ENCODE measurements at places on chromosomes 12 and 14.
A peak's percentile ranks its signal among the peaks of the same experiment; 100 is the strongest.

- peaks cover 15% of the 10 kb centered on the region for H3K4me1 ChIP-seq
- no peak for DNase-seq
- H3K36me3 ChIP-seq = peaks cover 75% of the 10 kb centered on the region
- H3K27me3 ChIP-seq = no peaks in the 10 kb centered on the region
- no peak overlapping the region for H3K4me3 ChIP-seq
These were observed 28.5 kb downstream of the KLC1 start for GRCh38 chr14:103657471-103657870.

- no peaks in the 10 kb centered on the region for H3K27me3 ChIP-seq
- H3K27ac ChIP-seq = no peak overlapping the region
- peaks cover 2% of the 10 kb centered on the region for H3K4me1 ChIP-seq
- H3K36me3 ChIP-seq = peaks cover 4% of the 10 kb centered on the region
These were observed 402.4 kb upstream of the RGS6 start for GRCh38 chr14:71529848-71530247.

DNA sequence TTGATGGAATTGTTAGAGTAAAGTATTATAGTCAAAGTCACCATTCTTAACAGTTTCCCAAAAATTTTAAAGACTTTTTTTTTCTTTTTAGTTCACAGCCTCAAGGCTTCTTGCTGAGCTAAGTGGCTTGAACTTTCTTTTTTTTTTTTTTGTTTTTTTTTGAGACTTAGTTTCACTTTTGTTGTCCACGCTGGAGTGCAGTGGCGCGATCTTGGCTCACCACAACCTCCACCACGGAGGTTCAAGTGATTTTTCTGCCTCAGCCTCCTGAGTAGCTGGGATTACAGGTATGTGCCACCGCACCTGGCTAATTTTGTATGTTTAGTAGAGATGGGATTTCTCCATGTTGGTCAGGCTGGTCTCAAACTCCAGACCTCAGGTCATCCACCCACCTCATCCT, 92.8 kb downstream of the SETD3 start:
- DNase-seq = no peak
- no peaks in the 10 kb centered on the region for H3K36me3 ChIP-seq
- H3K27ac ChIP-seq = no peak overlapping the region
- H3K4me1 ChIP-seq = peaks cover 10% of the 10 kb centered on the region
- no peak overlapping the region for H3K4me3 ChIP-seq
- peaks cover 23% of the 10 kb centered on the region for H3K27me3 ChIP-seq

DNA sequence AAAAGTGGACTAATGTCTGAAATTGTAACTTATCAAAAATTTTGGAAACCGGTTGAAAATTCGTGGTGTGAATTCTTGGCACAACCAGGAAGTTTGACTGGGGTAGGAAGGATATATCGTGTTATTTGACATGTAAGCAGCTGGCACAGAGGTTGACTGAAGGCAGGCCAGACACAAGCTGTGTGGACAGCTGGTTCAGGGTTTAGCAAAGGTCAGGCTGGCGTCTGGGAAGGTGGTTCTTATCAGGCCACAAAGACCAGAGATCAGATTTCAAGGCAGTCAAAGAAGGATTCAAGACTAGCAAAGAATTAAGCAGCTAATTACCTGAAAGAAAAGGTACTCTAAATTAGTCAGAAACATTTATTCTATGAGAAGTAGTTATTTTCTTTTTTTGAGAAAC, 450.2 kb upstream of the MDGA2 start:
- H3K27me3 ChIP-seq = no peaks in the 10 kb centered on the region
- H3K36me3 ChIP-seq = no peaks in the 10 kb centered on the region

GRCh38 chr12:104669089-104669721, 212.5 kb downstream of the CHST11 start:
- H3K27ac ChIP-seq = no peak overlapping the region
- peak; percentile 81 for DNase-seq
- peaks cover 27% of the 10 kb centered on the region for H3K4me1 ChIP-seq
- H3K36me3 ChIP-seq = no peaks in the 10 kb centered on the region
- no peak overlapping the region for H3K4me3 ChIP-seq

DNA sequence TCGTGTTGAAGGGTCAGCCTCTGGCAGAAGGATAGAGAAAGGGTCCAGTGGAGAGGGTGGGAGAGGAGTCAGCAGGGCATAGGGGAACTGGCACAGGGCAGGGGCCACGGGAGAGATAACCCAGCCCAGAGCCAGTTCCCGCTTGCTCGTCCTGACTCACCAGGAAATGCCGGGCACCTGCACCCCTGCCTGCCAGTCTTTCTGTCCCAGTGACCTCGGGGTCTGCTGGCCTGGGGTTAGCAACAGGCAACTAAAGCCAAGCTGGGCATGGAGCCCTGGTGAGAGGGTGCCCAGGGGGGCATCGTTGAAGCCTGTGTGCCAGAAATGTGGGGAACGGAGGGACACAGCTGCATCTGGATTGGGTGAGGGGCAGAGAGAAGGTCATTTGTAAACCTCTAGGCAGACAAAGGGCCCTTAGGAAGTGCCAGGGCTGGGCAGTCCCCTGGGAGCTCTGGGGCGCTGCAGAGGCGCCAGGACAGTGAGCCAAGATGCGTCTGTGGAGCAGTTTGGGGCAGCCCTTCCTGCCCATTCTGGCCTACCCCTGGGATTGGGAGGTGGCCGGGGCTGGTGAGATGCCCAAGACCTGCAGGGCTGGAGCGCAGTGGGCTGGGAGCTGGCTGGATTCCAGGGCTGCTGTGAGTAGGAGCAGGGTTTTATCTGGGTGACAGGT, 5.5 kb downstream of the TNFAIP2 start:
- no peaks in the 10 kb centered on the region for H3K27me3 ChIP-seq
- H3K36me3 ChIP-seq = peaks cover 63% of the 10 kb centered on the region
- peaks cover 96% of the 10 kb centered on the region for H3K4me1 ChIP-seq

GRCh38 chr14:75960231-75960630, 21.6 kb downstream of the TGFB3 start:
- H3K27me3 ChIP-seq = no peaks in the 10 kb centered on the region
- DNase-seq = no peak
- H3K4me3 ChIP-seq = no peak overlapping the region
- H3K4me1 ChIP-seq = peaks cover 2% of the 10 kb centered on the region
- no peak overlapping the region for H3K27ac ChIP-seq

GRCh38 chr12:131261906-131262305, 308.2 kb downstream of the ADGRD1 start:
- no peak for DNase-seq
- no peaks in the 10 kb centered on the region for H3K4me1 ChIP-seq
- no peaks in the 10 kb centered on the region for H3K27me3 ChIP-seq

GRCh38 chr12:132603240-132604150, 6.9 kb downstream of the LRCOL1 start:
- no peak overlapping the region for H3K4me3 ChIP-seq
- peaks cover 21% of the 10 kb centered on the region for H3K4me1 ChIP-seq
- H3K27ac ChIP-seq = no peak overlapping the region
- DNase-seq = no peak

- peak overlapping the region; percentile 41 for H3K27ac ChIP-seq
- DNase-seq = no peak
- H3K4me3 ChIP-seq = no peak overlapping the region
- peaks cover 7% of the 10 kb centered on the region for H3K4me1 ChIP-seq
- no peaks in the 10 kb centered on the region for H3K36me3 ChIP-seq
- H3K27me3 ChIP-seq = no peaks in the 10 kb centered on the region
These were observed 424.9 kb upstream of the SYT1 start for GRCh38 chr12:78439666-78440065.

- H3K4me3 ChIP-seq = peak overlapping the region; percentile 9
- no peaks in the 10 kb centered on the region for H3K27me3 ChIP-seq
- peak overlapping the region; percentile 91 for H3K27ac ChIP-seq
These were observed 60.7 kb upstream of the PYGL start for GRCh38 chr14:51004801-51005526.

- no peak overlapping the region for H3K4me3 ChIP-seq
- no peaks in the 10 kb centered on the region for H3K36me3 ChIP-seq
- no peaks in the 10 kb centered on the region for H3K4me1 ChIP-seq
- no peak overlapping the region for H3K27ac ChIP-seq
- no peak for DNase-seq
These were observed 99.5 kb downstream of the ERGIC2 start for GRCh38 chr12:29281371-29282005.

DNA sequence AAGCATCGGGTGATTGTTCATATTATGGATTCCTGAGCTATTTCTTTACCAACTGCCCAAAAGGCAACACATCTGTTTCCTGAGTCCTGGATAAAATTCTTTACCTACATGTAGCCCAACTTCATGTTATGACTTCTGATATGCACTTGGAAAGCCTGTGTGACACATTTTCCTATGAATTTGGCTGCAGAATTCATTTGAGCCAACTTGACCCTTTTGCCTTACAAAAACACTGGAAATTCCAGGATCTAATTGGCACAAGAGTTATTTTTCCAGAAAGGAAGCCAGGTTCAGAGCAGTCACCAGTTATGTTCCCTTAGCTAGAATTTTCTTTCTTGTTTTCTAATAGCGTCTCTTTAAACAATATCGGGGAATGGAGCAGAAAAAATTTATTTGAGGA, 202.5 kb upstream of the LRIG3 start:
- H3K36me3 ChIP-seq = no peaks in the 10 kb centered on the region
- H3K4me1 ChIP-seq = no peaks in the 10 kb centered on the region
- H3K27ac ChIP-seq = no peak overlapping the region
- no peaks in the 10 kb centered on the region for H3K27me3 ChIP-seq

DNA sequence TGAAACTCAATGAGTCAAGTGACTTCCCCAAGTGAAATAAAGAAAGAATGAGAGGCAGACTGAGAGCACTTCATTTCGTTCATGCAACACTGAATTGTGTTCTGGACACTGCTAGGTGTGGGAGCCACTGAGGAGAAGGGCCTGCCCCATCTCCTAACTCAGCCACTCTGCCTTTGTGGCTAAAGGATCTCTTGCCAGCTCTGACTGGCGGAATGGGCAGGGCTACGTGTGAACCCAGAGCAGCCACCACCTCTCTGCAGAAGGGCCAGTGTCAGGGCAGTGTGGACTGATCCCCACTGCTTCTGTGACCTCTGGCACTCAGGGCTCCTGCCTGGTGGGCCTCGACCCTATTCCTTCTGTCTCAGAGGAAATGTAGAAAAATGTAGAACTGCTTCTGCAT, 46.5 kb upstream of the GZMB start:
- H3K4me1 ChIP-seq = no peaks in the 10 kb centered on the region
- H3K4me3 ChIP-seq = no peak overlapping the region
- no peaks in the 10 kb centered on the region for H3K27me3 ChIP-seq
- no peak for DNase-seq

GRCh38 chr12:123757561-123757960, 4.5 kb upstream of the DNAH10 start:
- no peak for DNase-seq
- H3K27ac ChIP-seq = no peak overlapping the region
- H3K4me3 ChIP-seq = no peak overlapping the region
- H3K36me3 ChIP-seq = peaks cover 25% of the 10 kb centered on the region

DNA sequence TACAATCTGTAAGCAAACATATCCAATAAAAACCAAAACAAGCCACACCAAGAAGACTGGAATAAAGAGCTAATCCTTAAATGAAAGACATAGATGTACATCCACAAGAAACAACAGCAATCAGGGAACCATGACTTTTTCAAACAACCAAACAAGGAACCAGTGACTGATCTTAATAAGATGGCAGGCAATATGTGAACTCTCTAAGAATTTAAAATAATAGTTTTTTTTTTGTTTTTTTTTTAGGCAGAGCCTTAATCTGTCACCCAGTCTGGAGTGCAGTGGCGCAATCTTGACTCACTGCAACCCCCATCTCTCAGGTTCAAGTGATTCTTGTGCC, 52.9 kb upstream of the CAPRIN2 start:
- no peak overlapping the region for H3K27ac ChIP-seq
- H3K4me1 ChIP-seq = peaks cover 4% of the 10 kb centered on the region
- no peak overlapping the region for H3K4me3 ChIP-seq
- no peak for DNase-seq
- no peaks in the 10 kb centered on the region for H3K27me3 ChIP-seq

DNA sequence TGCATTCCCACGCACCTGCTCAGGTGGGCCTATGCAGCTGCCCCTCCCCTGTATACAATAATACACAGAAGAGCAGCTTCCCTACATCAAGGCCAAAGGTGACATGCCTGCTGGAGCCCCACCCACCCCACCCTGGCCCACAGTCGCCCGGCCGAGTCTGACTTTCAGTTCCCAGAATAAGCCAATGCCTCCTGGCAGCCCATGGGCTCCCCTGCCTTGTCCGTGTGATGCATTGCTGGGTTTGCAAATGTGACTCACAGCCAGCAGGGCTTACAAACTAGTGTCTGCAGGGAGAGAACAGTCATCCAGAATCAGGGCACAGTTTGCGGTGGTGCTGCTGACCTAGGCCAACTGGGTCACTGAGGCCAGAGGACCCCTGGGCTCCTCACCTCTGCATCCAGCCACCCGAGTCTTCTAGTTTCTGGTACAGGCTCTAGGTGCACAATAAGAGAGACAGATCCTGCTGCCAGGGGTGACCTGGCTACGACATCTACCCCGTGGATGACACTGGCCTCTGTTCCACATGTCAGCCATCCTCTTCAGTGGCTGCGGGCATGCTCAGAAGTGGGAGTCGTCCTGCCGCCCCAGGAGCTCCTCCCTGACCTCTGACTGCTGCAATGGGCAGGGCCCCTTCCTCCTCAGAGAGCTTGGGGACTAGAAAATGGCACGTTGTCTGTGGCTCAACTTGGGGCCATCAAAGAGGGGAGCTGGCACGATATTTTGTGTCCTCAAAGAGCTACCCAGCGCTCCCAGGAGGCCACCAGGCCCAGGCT, 84.5 kb downstream of the CHGA start:
- H3K36me3 ChIP-seq = peaks cover 5% of the 10 kb centered on the region
- peaks cover 6% of the 10 kb centered on the region for H3K27me3 ChIP-seq
- no peak overlapping the region for H3K4me3 ChIP-seq
- DNase-seq = peak; percentile 6

GRCh38 chr12:88334271-88334670, 192.2 kb downstream of the TMTC3 start:
- H3K27ac ChIP-seq = no peak overlapping the region
- no peaks in the 10 kb centered on the region for H3K27me3 ChIP-seq
- H3K36me3 ChIP-seq = no peaks in the 10 kb centered on the region
- peak; percentile 57 for DNase-seq
- no peaks in the 10 kb centered on the region for H3K4me1 ChIP-seq
- no peak overlapping the region for H3K4me3 ChIP-seq

- H3K4me1 ChIP-seq = no peaks in the 10 kb centered on the region
- H3K27me3 ChIP-seq = no peaks in the 10 kb centered on the region
- no peaks in the 10 kb centered on the region for H3K36me3 ChIP-seq
- H3K4me3 ChIP-seq = no peak overlapping the region
These were observed 362.9 kb downstream of the RAD51B start for GRCh38 chr14:68182492-68182891.

GRCh38 chr12:54220092-54220557, 31.3 kb upstream of the SMUG1 start:
- H3K27me3 ChIP-seq = peaks cover 14% of the 10 kb centered on the region
- H3K4me3 ChIP-seq = no peak overlapping the region
- no peaks in the 10 kb centered on the region for H3K36me3 ChIP-seq
- DNase-seq = peak; percentile 84
- peaks cover 20% of the 10 kb centered on the region for H3K4me1 ChIP-seq

- no peak for DNase-seq
- H3K4me3 ChIP-seq = no peak overlapping the region
- peaks cover 6% of the 10 kb centered on the region for H3K4me1 ChIP-seq
- no peak overlapping the region for H3K27ac ChIP-seq
- no peaks in the 10 kb centered on the region for H3K27me3 ChIP-seq
These were observed 11.6 kb downstream of the ITGA7 start for GRCh38 chr12:55696141-55696540.

GRCh38 chr12:38448991-38449390, 132.4 kb downstream of the ALG10B start:
- DNase-seq = no peak
- H3K4me1 ChIP-seq = no peaks in the 10 kb centered on the region
- H3K27ac ChIP-seq = no peak overlapping the region
- H3K36me3 ChIP-seq = no peaks in the 10 kb centered on the region
- no peak overlapping the region for H3K4me3 ChIP-seq

- no peaks in the 10 kb centered on the region for H3K27me3 ChIP-seq
- H3K4me3 ChIP-seq = no peak overlapping the region
- no peak for DNase-seq
These were observed 1.7 kb downstream of the RALGAPA1 start for GRCh38 chr14:35807131-35807961.

- DNase-seq = no peak
- peaks cover 2% of the 10 kb centered on the region for H3K4me1 ChIP-seq
- no peak overlapping the region for H3K27ac ChIP-seq
These were observed 141.5 kb downstream of the CAND1 start for GRCh38 chr12:67410667-67411067.
